ENCODE measurements at places on chromosomes 4 and X.
A peak's percentile ranks its signal among the peaks of the same experiment; 100 is the strongest.

GRCh38 chrX:40108959-40109287 lies 11.2 kb upstream of the BCOR start:
- DNase-seq = peak; percentile 59

GRCh38 chrX:43822014-43822413 lies 60.2 kb downstream of the MAOB start:
- no peak for DNase-seq

GRCh38 chr4:31058656-31059055 lies 338.5 kb downstream of the PCDH7 start:
- DNase-seq = no peak

- no peak for DNase-seq
Observed at GRCh38 chr4:7559741-7560395, 125.1 kb upstream of the PSAPL1 start.

DNA sequence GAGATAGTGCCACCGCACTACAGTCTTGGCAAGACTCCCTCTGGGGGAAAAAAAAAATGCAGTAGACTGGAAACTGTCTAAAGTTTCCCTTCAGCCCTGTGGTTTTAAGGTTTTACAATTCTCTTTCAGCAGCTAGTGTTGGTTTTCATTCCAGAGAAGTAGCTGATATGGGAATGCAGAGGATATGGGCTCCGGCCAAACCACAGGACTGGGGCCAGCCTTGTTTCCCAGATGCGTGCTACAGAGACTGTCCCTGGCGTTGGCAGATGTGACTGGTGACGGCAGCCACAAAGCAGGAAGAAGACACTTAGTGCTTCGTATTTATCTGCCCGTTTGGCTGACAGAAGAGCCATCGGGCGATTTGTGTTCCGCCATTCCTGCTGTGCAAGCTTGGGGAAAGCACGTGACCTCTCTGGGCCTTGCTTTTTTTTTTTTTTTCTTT lies 43.2 kb downstream of the ZBTB49 start:
- no peak for DNase-seq

DNA sequence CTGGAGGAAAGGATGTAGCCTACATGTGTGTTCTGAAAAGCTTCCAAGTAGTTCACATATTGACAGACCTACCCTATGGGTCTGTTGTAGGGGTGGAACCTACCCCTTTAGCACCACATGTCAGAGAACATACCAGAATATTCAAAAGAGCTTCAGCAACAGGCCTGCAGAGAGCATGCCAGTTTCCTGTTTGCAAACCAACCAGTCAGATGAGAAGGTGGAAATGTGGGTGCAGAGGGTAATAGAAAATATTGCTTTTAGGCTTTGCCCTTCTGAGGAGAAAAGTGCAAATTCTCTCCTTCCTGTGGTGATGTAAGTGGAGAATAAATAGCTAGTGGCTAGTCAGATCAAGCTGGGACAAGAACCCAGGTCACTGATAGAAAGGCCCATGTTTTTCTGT lies 16.4 kb downstream of the INTS6L start:
- no peak for DNase-seq

GRCh38 chrX:130300010-130300282 lies 31.2 kb upstream of the ZNF280C start:
- DNase-seq = no peak

GRCh38 chr4:140315019-140315418 lies 58.4 kb upstream of the SCOC start:
- no peak for DNase-seq

DNA sequence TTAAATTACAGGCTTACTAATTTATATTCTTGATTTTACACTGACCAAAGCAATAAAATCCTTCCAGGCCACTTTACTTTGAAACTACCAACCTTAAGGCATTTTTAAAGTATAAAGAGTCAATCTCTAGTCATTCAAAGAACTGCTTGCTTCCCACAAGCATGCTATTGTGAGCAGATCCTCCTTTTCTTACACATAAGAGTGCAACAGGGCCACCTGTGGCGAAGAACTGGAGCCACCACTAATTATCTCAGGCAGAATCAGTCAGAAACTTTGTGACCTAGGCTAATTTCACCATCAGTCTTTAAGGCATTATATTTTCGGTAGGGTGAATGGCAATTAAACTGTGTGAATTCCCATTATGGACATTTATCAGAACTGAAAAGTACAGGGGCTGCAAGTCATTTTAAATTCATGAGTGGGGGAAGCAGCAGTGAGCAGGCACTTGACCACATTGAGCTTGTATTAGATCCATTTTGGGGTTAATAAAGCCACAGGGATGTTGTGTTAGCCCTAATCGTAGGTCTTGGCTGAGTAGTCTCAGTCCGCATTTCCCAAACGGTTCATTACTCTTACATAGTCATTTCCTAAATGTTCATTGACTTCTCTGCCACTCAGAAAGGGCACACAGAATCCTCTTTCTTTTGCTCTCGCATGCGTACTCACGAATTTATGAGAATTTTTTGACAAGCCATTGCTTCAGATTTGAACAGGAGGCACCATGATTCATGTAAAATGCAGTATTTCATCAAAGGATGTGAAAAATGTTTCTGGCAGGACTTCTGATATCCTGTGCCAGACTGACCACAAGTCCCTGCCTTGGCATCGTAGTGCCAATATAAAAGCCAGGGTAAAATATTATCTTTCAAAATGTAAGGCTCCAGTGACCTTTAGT lies 39.8 kb downstream of the NPY2R start:
- no peak for DNase-seq

GRCh38 chr4:85779165-85779564 lies 304.2 kb downstream of the ARHGAP24 start:
- no peak for DNase-seq

- DNase-seq = peak; percentile 28
Observed at GRCh38 chr4:152778656-152779512, 646 bp downstream of the TIGD4 start.

- DNase-seq = no peak
Observed at GRCh38 chr4:142840516-142841123, 5.5 kb downstream of the INPP4B start.

GRCh38 chr4:93407493-93408275 lies 420.9 kb upstream of the ATOH1 start:
- DNase-seq = no peak

DNA sequence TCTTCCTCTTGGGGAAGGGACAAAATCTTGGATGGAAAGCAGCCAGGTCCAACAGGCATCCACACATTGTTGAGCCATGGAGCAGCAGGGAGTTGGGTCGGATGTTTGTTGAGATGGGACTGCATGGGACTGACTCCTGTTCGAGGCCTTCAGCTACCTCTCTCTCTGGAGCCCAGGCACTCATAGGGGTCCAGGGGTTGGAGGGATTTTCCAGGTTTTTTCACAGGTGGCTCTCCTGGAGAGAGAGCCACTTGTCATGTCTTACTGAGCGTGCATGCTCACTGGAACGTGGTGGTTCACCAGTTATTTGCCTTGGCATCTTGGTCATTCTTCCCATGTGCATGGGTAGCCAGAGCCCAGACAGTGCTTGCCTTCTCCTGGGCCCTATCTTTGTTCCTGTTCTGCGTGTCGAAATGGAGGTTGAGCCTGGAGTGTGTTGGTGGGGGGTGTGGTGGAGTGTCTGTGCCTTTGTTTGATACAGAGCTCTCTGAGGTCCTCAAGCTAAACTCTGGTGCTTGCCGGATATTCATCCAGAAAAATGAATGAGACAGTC lies 60.6 kb downstream of the NBDY start:
- DNase-seq = no peak

DNA sequence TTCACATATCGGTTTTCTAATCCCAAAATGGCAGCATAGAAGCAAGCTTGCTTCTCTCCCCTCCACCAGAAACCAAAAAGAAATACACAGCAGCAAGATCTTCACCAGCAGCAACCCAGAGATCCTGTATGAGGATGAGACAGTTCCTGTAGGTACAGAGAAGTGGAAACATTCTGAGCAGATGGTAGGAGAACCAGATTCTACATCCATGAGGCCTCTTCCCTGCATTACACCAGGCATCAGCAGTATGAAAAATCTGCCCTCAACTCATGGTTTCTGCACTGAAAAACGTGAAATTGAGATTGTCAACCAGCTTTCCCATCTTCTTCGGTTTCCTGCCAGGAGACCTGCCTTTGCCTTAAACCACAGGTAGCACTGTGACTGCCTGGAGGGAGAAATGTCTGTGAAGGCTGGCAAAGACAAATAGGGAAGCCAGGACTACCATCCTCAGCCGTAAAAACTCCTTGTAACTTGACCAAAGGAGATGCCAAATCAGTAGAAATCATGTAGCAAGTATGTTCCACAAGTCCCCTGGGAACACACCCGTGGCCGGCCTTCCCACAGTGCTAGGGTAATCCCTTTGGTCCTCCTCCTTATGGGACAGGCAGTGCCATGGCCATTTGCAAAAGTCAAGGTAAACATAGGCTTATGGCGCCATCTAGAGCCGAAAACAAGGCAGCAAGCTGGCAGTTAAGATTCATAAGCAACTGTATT lies 24.0 kb upstream of the MTHFD2L start:
- peak; percentile 1 for DNase-seq

DNA sequence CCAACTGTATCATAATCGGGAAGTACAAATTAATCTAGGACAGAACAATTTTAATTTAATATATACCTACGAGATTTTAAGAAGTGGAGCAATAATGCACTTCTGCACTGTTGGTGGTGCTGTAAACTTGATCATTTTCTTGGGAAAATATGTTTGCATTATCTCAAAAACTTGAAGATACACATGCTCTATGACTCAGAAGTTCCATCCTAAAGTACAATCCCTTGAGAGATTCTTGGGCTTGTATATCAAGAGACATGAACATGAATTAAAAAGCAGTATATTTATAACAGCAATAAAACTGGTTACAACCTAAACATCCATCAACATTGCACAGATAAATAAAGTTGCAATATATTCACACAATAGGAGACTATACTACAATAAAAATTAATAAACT lies 168.8 kb downstream of the CLCN4 start:
- no peak for DNase-seq

DNA sequence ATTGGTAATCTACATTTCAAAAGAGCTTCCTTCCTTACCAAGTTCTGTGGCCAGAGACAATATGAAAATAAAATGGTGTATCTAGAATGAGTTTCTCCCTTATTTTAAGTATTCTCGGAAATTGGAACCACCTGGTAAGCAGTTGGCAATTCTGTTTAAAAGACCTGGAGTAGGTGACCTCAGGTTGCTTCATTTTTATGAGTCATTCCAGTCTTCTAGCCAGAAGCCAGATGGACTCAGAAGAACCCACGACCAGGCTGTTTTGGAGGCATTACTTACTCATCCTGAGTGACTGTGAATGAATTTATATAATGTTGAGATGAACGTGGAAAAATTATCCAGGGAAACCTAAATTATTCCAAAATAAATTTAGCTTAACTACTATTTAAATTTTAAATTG lies 9.1 kb downstream of the BMPR1B start:
- no peak for DNase-seq

DNA sequence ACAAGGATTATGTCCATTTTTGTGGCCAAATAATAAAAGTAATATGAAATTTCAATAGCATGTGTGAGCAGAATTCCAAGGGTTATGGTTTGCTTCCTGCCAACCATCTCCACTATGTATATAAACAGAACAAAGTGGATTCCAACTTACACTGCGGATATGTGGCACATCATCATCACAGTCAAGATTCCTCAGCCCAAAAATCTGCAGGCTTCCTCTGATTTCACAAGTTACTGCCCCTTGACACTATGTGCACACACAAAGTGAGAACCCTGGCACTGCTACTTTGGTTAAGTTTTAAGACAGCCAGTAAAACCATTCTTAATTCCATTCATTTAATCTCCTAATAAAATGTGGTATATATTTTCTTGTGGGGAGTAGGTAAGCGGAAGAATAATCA lies 76.4 kb downstream of the LEF1 start:
- DNase-seq = no peak

DNA sequence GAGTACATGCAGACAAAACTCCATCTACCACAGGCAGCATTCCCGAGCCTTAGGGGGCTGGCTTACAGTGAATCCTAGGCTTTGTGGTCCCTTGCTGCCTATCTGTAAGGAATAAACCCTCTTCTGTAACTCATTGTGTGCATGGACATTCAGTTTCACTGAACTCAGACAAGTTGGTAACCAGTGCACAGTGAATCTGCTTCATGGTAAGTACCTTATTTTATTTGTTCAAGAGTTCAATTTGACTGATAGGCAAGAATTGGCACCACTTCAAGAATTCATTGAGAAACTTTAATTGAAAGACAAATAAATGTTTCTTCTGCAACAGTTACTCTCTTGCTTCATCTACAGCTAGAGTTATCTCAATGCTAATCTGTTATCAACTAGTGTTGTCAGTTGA lies 57.2 kb upstream of the PRRG1 start:
- DNase-seq = no peak

DNA sequence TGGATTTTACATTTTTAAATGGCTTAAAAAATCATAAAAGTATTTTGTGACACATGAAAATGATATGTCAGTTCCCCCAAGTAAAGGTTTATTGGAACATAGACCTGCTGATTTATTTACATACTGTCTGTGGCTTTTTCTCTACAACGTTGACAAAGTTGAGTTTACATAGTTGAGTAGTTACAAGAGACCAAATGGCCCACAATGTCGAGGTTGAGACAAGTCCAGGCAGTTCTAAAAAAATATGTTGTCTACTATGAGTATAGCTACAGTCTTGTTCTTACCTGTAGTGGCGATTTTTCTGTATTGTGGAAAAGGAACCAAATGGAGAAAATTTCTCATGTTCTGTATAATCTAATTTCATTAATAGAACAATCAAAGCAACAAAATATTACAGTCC lies 163.2 kb downstream of the FRAS1 start:
- no peak for DNase-seq

DNA sequence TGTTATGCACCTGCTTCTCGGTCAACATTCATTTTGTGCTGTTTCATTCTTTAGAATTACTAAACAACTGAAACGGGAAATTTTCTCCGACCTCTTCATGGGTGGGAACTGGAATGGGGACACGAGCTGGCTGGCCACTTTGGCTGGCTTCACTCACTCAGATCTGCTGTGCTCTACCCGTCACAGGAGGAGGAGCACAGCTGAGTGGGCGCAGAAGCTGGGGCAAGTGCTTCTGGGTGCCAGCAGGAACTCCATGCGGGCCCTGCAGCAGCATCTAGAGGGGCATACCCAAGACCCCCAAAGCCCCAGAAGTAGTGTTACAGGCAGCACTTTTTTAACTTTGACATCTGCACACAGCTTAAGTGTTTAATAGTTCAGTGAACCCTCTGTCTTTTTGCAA lies 109.6 kb downstream of the TMEM144 start:
- DNase-seq = no peak

DNA sequence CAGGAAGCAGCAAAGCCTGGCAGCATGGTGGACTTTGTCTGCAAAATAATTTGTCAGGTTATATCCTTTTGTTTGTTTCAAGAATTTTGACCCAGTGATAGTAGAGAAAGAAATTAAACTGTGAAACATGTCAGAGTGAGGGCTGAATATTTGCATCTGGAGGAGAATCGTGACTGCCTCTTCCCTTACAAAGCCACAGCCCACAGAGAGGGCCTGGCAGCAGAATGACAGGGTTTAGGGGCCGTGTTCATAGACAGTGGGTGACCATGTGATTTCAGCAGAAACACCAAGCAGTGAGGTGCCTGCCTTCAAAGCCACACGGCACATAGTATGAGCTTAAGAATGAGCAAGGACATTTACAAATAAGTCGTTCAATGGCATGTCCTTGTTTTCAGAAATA lies 24.4 kb upstream of the PLAC8 start:
- no peak for DNase-seq

- no peak for DNase-seq
Observed at GRCh38 chr4:99404595-99405287, 30.4 kb downstream of the ADH7 start.

Data from cerebellum (tissue), 4 donors.